ENCODE measurements at places on chromosomes 4 and X.

DNA sequence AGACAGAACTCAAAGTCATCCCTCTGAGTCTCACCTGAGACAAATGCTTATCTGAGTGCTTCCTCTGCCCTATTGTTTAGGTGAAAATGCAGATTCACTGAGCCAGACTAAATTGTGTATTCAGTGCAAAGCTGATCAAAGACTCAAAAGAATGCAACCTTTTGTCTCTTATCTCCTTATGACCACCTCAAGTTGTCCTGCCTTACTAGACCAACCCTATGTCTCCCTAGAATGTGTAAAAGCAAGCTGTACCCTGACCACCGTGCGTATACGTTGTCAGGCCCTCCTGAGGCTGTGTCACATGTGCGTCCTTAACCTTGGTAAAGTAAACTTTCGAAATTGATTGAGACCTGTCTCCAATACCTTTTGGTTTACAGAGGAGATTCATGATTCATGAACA lies 63.6 kb upstream of the SH3RF1 start:
- DNase-seq: no peak

- DNase-seq: no peak
Measured at GRCh38 chr4:18882468-18882867, 860.9 kb upstream of the LCORL start.

DNA sequence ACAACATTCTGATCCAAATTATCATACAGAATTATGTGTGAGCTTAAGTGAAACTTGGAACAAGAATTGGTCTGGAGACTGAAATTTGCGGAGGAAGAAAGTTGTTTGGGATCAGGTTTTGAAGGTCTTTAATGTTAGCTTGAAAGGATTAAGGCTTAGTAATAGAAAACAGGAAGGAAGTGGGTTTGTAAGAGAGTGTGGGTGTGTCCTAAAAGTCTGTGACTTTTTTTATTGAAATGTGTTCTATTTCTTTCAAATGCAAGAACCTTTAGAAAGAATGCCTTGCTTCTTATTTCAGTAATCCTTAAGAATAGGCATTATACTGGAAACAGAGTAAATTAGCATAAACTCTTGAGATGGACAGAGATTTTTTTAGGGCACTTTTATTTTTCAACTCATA lies 198.0 kb downstream of the GALNTL6 start:
- no peak for DNase-seq

- DNase-seq: no peak
Measured at GRCh38 chrX:68721991-68722860, 74.8 kb downstream of the STARD8 start.

DNA sequence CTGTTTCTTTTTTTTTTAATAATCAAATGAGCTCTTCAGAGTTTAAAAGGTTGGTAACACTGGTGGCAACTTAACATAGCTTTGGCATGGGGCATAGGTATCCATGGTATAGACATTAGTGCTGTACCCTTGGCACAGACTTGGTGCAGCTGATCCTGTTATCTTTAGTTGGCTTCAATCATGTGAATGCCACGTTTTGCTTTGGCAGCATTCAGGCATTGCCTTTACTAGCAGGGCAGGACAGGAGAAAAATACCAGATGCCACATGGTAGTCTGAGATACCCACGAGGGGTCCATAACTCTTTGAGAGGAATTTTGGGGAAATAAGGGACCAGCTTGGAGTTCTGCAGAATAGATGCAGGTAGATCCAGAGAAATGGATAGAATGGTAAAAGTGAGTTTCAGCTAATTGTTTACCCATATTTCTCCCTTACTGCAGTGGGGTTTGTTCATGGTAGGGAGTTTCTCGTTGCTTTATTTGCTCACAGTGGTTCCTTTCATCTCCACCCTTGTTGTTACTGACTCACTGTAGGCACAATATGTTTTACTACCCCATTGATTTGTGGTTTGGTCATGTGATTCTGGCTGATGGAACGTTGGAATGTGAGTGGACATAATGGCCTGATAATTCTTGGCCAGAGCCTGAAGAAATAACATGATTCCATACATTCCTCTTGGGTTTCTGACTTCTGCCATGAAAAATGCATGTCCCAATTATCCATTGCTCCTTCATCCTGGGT lies 342.7 kb downstream of the GLUD2 start:
- DNase-seq: no peak

GRCh38 chr4:18419780-18420179 lies 398.2 kb upstream of the LCORL start:
- no peak for DNase-seq

DNA sequence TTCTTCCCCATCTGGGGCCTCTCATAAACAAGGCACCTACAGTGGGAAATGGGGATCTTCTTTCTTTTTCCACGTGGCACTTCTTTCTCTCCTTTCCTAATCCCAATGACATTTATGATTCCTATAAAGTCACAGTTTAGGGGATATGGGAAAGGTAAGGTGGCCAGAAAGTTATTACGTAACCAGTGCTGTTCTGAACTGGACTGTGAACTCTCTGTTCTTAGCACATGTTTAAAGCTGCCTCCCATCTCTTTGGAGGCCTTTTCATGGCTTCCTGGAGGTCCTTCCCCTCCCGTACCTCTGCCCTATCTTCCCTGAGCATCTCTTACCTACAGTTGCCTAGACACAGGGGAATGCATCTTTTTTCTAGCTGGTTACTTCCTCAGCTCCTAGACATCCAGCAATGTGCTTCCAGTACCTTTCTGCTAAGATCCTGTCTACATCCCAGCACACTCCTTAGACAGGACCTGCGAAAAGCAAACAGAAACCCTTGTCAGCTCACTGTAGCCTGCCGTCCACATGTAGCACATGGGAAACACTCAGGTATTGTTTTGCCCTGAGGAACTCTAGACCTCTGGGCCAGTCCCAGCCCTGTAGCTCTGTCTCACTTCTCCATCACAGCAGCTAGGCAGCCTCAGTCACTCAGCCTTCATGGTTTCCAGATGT lies 195.4 kb downstream of the NWD2 start:
- DNase-seq: no peak

DNA sequence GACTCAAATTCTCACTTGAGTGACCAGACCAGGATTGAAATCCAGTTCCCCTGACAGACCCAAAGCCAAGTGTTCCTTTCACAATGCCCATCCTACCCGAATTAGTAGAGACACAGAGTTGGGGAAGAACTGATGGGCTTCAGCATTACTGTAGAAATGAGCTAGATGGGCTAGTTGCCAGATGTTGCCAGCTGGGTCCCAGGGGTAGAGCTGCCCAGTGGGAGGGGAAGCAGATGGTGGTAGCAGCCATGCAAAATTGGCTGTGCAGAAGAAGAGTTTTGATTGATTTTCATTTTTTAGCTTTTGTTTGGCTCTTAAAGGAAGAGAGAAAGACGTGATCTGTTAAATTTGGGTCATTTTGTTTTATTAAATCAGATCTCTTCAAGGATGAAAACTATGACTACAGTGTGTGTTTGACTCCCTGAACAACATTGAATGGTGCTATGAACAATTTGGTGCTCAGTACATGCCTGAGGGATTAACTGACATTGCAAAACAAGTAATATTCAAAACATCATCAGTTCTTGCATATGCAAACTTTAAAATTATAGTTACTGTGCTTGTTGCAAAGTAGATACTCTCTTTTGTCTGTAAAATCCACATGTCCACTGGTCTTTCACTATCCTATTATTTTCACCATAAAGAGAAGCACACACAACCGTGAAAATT lies 86.0 kb downstream of the PARM1 start:
- no peak for DNase-seq

GRCh38 chrX:38636949-38637819 lies 75.8 kb downstream of the TSPAN7 start:
- DNase-seq: no peak

DNA sequence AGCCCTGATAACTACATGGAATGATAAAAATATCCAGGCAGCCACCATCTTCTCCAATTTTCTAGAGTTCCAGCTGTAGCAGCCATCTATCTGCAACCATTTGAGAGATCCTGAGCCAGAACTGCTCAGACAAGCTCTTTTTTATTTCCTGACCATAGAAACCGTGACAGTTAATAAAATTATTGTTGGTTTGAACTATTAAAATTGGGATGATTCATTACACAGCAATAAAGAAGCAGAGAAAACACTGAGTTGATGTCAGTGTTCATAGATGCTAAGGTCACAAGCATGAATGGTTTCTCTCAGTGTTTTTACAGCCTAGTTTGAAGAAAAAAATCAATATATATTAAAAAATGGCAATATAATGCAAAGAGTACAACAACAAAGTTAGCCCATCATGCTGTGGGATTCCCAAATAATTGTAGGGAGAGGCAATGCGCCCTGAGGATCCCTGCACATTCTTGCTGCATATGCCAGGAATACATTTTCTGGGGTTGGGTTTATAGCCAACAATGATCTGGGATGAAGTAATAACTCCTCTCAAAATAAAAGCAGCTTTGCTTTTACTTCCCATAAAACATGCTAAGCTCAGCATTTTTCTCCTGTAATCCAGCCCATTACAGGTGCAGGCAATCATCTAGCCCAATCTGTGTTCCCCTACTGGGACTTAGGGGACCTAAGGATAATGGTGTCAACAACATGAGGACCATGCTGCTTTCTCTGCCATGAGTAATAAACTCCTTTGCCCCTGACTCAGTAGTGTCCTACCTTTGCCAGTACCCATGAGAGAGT lies 84.0 kb downstream of the PABPC4L start:
- DNase-seq: no peak

- no peak for DNase-seq
Measured at GRCh38 chr4:172412851-172413580, 599.8 kb downstream of the GALNTL6 start.

Data from NAMALWA (cell line).